Smooth muscle cell of the umbilical artery (primary cell): ENCODE measurements at places on chromosomes 5 and 9. TPM values are rescaled to one million over a fixed set of nuclear protein-coding genes. Genes with fewer than 3 reads are reported as not detected.

ANGPTL2 gene
- total RNA-seq: 6.3 and 19.0 TPM in 2 replicates

UBE2QL1 gene
- under 0.01 TPM in 1 of 2 replicates, not detected in the other for total RNA-seq

SNX30 gene
- 28.5 and 39.8 TPM in 2 replicates for total RNA-seq

PCDHGA1 gene
- 0.69 and 0.89 TPM in 2 replicates for total RNA-seq

F12 gene
- total RNA-seq: 0.51 and 0.89 TPM in 2 replicates

ANKRD34B gene
- not detected in 2 replicates for total RNA-seq

ENTPD2 gene
- total RNA-seq: not detected in 2 replicates

MARVELD2 gene
- total RNA-seq: 0.30 and 1.3 TPM in 2 replicates

PHF24 gene
- 0.05 and 0.30 TPM in 2 replicates for total RNA-seq

IFNW1 gene
- not detected in 2 replicates for total RNA-seq

HTR4 gene
- not detected in 2 replicates for total RNA-seq

SLC1A3 gene
- 5.3 and 14.3 TPM in 2 replicates for total RNA-seq

FAM200C gene
- total RNA-seq: 4.8 and 5.1 TPM in 2 replicates

DDX4 gene
- 0.05 TPM in 1 of 2 replicates, not detected in the other for total RNA-seq

PCA3 gene
- total RNA-seq: not detected in 2 replicates

ADRA1B gene
- total RNA-seq: under 0.01 and 0.23 TPM in 2 replicates

VLDLR gene
- 46.9 and 50.5 TPM in 2 replicates for total RNA-seq

NFIB gene
- total RNA-seq: 3.0 and 16.4 TPM in 2 replicates

CRAT gene
- total RNA-seq: 26.7 and 50.4 TPM in 2 replicates

HAVCR2 gene
- total RNA-seq: 0.09 TPM in 1 of 2 replicates, not detected in the other

POU5F2 gene
- total RNA-seq: 0.89 and 1.2 TPM in 2 replicates

PDE8B gene
- total RNA-seq: not detected in 2 replicates

PCDHB14 gene
- total RNA-seq: 0.42 and 1.5 TPM in 2 replicates
